RWPE2 (cell line): ENCODE measurements at places on chromosomes 4 and X.

DNA sequence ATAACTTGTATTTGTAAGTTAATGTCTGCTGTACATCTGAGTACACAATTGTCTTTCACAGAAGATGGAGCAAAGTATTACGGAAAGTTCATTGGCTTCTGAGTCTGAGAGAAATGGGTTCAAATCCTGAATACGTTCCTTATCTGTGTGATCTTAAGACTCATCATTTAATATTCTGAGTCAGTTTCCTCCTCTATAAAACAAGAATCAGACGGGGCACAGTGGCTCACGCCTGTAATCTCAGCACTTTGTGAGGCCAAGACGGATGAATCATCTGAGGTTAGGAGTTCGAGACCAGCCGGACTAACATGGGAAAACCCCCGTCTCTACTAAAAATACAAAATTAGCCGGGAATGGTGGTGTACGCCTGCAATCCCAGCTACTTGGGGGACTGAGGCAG is 57.8 kb downstream of the APBB2 start:
- DNase-seq: no peak

GRCh38 chrX:131441033-131441432 is 102.8 kb upstream of the OR13H1 start:
- no peak for DNase-seq

DNA sequence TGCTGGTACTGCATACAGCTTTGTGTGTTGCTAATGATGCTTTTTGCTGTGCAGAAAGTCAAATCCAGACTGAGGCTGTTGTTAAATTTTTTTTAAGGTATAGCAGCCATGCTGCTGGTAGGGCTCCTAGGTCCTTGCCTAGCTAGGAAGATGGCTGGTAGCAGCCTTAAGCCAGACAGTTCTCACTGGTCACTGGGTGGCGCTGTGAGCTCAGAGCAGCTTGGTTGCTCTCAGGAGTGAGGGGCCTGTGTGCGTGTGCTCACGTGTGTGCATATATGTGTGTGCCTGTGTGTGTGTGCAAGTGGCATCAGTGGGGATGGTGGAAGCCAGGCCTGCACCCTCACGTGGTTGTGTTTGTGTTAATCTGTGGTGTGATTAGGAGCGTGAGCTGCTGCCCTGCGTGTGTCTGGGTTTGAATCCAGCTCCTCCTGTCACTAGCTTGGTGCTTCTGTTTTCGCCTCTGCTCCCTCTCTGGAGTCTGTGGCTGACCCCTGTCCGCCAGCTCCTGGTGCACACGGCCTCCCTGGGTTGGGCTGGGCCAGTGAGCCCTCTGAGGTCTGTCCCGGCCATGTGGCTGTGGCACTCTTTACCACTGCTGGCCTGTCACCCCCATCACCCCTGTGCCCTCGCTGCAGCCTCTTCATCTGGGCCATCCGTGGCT is 46.1 kb downstream of the SORCS2 start:
- no peak for DNase-seq

DNA sequence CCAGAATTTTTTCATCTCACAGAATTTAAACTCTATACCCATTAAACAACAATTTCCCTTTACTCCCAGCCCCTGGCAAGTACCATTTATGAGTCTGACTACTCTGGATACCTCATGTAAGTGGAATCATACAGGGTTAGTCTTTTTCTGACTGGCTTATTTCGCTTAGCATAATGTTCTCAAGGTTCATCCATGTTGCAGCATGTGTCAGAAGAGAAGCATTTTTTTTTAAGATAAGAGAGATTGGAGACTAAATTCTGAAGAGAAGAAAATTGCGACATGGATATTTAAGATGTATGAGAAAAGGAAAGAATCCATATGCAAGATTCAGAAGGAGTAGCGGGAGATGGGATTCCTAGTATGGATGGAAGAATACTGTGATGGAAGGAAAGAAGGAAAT is 11.3 kb upstream of the SLC9B1 start:
- DNase-seq: no peak
